GM20000 (cell line): ENCODE measurements at places on chromosomes 1 and 21.

- no peak for DNase-seq
Observed at GRCh38 chr1:78061825-78062523, 16.2 kb downstream of the GIPC2 start.

DNA sequence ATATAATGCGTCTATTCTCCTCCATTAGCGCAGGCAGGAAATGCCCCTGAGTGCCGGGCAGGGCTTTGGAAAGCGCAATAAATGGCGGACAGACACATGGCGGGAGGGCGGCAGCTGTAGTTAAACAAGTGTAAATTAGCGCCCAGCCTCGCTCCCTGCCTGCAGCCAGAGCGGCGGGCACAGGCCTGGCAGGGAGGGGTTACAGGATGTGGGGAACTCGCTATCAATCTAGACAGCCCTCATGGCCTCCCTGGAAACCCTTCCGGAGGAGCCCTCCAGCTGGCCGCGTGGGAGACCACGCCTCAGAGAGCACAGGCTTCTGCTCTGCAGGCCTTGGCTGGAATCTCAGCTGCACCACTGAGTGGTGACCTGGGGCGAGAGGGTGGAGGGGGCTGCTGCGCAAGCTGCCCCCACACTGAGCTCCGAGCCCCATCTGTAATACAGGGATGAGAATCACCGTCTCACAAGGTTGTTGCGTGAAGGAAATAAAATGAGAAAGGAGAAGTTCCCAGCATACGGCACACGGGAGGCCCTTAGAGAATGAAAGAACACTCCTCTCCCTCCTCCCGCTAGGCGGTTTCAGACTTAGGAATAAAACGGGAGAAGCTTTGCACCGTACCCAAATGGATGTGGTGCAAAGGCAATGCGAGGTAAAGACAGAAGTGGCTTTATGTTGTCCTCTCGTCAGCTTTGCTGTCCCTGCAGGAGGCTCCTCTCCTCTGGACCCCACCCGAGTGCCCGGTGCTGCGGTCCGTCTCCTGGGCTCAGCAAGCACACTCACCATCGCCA, 167.2 kb upstream of the POU3F1 start:
- no peak for DNase-seq

- DNase-seq: no peak
Observed at GRCh38 chr1:172390301-172390682, 30.2 kb upstream of the C1orf105 start.

DNA sequence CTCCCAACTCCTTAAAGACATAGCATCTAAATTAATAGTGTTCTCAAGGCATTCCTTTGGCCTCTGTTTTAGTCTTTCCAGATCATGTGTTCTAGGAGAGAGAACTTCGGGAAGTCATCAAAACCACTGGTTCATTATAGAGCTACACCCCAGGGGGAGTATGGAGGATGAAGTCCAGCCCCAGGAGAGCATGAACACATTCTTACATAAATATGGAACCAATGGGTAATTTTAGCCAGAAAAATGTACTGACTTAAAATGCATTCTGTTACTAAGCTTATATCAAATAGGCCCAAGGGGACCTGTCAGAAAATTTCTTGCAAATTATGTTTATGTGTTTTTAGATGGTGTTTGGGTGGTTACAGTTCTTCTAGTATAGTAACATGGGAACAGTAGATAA, 165.2 kb downstream of the NTMT2 start:
- no peak for DNase-seq

GRCh38 chr1:36083219-36083618, 675 bp upstream of the TEKT2 start:
- no peak for DNase-seq

GRCh38 chr1:235127732-235128455, 743 bp downstream of the TOMM20 start:
- no peak for DNase-seq

GRCh38 chr1:22334860-22335550, 116.6 kb upstream of the ZBTB40 start:
- no peak for DNase-seq

- DNase-seq: peak; percentile 58
Observed at GRCh38 chr1:50873458-50874187, 86.4 kb downstream of the FAF1 start.

DNA sequence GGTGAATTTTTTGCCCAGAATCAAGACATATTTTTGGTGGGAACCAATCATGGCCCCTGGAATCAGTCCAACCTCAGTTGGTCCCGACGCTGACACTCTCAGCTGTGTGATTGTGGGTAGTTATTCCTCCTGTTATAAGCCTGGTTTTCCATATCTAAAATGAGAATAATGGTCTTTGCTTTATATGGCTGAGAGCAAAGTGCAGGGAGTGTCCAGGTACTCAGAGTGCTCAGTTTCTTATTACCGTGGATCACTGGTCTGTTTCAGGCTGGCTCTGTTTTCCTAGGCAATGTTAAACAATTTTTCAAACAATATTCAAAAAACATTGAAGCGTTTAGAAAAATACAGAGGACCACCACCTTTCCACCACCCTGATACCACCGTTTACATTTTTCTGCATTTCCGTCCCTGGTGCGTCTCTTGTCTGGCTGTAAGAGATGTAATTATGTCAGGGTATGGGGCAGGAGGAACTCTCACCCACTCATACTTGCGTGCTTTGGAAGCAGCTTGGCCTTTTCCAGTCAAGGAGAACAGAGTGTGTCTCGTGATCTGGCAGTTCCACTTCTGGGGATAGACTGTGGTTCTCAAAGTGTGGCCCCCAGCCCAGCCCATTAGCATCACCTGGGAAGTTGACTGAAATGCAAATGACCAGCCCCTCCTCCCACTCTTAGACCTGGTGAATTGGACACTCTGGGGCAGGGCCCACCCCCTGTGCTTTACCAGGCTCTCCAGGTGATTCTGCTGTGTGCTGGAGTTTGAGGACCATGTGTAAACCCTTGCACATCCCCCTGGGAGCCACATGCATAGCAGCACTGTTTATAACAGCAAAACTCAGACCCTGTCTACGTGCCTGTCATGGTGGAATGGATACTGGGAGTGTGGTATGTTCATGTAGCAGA, 6.8 kb downstream of the MX1 start:
- no peak for DNase-seq

DNA sequence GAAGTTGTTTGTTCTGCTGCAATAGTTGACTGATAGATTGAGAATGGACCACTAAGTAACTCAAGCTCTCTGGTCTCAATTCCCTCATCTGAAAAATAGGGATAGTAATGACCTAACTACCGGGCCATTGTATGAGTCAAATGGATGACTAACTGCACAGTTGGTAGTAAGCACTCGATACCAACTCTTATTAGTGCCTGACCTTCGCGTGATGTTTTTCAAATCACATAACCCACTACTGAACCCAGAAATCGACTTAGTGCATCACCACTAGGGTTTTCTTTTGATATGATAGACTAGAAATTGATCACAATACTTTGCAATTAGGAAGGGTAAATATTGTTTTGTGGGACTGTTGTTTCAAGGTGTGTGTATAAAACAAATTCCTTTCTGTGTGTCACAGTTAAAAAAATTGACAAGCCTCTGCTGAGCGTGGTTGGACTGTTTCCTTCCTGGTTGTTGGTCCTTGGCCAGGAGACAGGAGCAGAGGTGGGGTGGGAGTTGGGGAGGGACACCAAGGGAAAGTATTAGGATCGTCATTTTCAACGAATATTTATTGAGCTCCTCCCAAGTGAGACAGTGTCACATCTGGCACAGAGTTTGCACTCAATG, 54.0 kb upstream of the LRP8 start:
- DNase-seq: no peak

DNA sequence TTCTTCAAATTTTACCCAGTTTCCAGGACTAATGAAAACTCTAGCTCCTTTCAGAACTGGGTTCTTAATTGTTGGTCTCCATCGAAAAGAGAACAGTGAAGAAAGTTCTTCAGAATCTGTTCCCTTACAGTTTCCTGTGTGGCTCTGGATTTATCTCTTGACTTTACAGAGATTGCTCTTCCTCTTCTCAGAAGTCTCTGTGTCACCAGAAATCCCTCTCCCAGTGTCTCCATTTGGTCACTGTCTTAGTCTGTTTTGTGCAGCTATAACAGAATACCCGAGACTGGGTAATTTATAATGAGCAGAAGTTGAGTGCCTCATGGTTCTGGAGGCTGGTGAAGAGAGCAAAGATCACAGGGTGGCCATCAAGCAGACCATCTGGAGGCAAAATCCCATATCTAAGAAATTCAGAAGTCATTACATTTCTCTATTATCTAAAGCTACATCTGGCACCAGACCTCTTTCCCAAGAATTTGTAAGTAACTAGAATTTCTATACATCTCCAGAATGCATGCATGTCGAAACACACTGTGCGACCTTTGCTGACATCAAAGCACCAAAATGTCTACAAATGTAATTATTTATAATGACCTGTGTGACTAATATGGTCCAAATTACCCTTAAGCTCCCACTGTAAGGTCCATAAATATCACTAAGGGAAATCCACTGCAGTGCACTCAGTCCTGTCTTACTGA, 65.4 kb upstream of the KRTAP19-8 start:
- no peak for DNase-seq

GRCh38 chr1:201916649-201917249, 28.1 kb downstream of the SHISA4 start:
- no peak for DNase-seq

GRCh38 chr1:231171623-231172197, 9.9 kb downstream of the TRIM67 start:
- no peak for DNase-seq
